ENCODE measurements at places on chromosomes 2 and 18. TPM values are rescaled to one million over a fixed set of nuclear protein-coding genes. Genes with fewer than 3 reads are reported as not detected.

DNA sequence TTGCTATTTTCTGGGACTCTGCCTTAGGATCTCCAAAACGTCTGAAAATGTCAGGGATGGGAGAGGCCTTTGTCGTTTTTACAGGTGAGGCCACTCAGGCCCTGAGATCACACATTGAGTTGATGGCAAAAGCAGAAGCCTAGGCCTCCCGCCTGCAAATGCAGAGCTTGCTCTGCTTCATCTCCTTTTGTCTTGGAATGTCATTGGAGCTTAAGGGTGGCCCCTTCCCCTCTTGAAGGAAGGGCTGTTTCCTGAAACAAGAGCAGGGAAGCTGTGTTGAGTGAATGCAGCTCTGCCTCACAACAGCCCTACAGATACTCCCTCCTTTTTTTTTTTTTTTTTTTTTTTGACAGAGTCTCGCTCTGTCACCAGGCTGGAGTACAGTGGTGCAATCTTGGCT, 123.5 kb downstream of the GLI2 start:
- DNase-seq: no peak

DNA sequence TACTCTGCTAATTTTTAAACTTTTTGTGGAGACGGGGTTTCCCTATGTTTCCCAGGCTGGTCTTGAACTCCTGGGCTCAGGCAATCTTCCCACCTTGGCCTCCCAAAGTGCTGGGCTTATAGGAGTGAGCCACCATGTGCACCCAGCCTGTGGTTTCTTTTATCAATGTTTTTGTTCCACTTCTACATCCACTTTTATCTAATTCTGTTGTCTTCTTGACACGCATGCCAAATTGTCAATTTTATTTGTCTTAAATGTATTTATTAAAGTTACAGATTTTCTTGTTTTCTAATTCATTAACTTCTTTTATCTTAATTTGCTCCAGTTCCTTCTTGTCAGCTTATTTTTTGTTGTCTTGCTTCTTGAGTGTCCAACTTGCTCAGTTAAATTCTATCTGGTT, 43.8 kb upstream of the ASPRV1 start:
- no peak for DNase-seq

DNA sequence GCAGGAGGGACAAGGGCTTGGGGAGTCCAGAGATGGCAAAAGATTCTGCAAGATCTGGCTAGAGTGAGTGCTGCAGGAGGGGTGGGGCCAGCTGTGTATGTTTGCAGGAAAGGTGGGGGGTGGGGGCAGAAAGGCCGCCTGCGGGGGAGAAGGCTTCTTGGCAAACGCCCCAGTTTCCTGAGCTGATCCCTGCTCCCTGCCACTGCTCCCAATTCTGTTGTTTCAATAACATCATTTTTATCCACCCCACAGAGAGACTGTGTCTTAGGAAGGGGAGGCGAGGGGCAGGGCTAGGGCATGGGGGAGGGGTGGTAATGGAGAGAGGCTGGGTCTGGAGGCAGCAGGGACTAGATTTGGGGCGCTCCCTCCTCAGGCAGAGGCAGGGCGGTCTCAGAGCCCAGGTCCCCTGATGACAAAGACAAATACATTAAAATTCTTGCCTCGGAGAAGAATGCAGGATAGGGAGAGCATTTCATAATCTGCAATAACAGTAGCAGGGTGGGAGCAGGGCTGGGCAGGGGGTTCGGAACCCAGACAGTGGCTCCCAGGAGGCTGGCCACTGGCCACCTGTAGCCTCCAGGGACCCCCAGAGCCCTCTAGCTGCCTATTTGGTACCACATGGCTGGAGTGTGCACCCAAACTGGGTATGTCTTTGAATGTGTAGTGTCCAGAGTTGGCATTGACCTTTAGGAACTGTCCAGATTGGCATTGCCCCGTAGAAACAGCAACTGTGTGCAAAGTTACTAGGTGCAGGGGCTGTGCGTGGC, 2.1 kb upstream of the WNT6 start:
- no peak for DNase-seq

DNA sequence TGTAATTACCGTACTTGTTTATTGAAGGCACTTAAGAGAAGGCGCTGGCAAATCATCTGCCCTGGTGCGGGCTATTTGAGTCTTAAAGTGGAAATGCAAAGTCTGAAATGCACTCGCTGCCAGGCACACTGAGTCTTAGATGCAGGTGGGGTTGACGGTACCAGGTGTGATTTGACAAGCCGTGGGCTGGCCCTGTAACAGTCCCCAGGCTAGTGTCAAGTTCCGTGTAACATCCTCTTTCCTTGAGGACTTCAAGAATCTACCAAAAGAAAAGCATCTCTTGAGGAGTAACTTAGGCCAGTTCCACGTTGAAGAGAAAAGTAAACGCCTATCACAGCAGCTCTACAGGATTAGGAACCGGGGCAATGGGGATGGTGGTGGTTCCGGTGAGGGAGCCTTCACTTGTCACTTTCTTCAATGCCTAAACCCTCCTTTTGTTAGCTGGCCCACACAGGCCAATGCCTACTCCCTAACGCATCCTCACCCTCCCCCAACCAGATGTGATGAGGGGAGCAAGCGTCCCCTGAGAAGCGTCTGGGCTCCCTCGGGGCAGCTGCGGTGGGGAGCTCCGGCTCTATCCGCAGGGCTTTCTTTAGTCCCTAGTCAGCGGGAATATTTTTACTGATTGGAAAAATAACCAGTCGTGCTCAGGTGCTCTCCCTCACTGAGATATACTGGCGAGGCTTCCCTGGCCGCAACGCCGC, 1.5 kb upstream of the UGP2 start:
- no peak for DNase-seq

- DNase-seq: peak; percentile 21
Observed at GRCh38 chr2:112829101-112829960, 7.2 kb downstream of the IL1B start.

DNA sequence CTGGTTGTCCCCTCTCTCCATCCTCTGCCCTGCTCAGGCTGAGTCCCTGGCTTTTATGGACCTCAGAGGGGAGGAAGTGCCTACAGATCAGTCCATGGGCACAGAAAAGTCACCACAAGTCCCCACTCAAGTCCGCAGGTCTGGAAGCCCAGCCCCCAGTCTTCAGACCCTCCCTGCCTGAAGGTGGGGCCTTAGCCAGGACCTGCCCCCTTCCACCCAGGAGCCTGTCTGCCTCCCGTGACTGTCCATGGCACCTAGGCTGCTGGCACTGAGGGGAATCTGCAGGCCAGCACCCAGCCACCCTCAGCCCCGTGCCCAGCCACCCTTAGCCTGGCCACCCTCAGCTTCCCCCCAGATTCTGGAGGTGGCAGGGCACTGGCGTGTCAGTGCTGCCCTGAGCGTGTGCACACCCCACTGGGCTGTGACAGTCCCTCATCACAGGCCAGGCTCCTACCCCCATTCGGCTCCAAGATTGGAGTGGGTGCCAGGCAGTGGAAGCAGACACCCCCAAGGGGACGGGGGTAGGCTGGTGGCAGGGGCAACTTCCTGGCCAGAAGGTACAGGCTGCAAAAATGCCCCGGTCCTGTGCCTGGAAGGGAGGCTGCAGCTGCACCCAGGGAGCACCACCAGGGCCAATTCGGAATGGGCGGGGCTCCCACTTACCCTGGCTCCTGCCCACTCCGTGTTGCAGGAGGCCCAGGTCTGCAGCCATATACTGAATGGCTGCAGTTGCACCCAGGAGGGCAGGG, 154.7 kb upstream of the RMP24 start:
- DNase-seq: no peak

DNA sequence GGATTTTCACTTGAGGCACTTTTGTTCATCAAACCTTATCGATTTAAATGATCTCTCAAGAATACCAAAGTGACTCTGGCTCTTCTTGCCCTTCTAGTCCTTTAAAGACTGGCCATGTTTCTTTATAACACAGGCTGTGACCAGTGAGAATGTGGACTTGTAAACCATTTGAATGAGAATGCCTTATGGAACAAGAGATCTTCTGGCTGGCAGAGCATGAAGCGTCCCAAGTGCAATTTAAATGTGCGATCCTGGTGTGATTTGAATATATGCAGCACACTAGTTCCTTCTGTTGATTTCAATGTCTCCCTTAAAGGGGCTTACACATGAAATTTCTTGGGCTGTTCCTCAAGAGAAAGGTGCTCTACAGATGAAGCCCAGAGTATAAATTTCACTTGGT, 262.4 kb upstream of the CCDC68 start:
- DNase-seq: no peak

DNA sequence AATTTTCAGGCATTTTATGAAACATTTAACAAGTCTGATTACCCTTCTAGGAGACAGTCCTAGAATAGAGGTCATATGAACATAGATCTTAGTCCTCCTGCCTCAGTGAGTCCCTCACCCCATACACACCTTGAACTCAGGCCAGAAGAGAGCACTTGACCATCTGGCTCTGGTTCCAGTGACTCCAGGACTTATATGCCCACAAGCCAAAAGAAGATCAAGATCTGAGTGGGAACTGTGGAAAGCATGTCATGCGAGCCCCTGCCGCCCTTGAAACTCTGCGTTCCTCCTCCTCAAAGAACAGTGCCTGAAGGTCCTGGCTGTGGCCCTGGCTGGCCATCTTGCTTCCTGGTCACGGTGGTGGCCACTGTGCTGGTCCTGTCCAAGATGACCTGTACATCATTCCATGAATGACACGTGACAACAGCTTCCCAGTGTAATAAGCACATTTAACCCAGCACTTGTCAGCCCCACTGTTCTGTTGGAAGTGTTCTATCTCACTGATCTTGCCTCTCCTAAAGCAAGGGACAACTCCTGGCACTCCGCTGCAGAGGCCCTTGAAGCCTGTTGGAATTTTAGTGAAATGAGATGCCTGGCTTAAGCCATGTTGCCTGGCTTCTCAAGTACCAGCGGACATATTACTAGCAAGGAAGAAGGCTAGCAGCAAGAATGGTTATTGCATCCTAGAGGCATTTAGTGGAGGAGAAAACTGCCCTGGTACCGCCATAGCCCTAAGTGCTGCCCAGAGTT, 17.6 kb downstream of the TTC32 start:
- DNase-seq: peak; percentile 72

DNA sequence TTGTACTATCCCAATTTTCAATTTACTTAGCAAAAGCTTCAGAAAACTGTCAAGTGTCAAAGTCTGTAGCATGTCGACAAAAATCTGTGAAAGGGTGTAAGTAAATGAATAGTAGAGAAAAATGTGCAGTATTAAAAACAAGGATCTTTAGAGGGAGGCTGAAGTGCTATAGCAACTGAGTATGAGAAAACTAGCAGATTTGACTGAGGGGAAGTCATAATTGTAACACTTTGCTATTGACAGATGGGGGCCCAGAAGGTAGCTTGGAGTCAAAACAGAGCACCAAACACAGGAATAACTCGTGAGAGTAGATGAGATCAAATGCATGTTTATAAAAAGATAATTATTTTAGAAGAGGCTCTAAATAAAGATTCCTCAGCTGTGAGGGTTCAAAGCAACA, 657.7 kb downstream of the TMEM182 start:
- no peak for DNase-seq

DNA sequence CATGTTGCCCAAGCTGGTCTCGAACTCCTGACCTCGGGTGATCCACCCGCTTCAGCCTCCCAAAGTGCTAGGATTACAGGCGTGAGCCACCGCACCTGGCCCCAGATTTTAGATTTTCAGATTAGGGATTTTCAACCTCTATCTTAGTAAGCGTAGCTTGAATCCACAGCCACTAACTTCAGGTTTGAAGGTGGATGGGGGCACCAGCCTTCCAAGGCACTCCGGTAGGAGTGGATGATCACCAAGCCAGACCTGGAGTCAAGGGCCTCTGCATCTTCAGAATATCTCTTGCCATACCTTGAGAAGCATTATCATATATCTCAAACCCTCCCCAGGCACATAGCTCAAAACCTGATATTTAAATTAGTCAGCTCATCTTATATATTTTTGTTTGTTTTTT, 17.9 kb downstream of the GALM start:
- DNase-seq: no peak

GRCh38 chr2:77228391-77228790, 293.8 kb downstream of the LRRTM4 start:
- DNase-seq: no peak

DNA sequence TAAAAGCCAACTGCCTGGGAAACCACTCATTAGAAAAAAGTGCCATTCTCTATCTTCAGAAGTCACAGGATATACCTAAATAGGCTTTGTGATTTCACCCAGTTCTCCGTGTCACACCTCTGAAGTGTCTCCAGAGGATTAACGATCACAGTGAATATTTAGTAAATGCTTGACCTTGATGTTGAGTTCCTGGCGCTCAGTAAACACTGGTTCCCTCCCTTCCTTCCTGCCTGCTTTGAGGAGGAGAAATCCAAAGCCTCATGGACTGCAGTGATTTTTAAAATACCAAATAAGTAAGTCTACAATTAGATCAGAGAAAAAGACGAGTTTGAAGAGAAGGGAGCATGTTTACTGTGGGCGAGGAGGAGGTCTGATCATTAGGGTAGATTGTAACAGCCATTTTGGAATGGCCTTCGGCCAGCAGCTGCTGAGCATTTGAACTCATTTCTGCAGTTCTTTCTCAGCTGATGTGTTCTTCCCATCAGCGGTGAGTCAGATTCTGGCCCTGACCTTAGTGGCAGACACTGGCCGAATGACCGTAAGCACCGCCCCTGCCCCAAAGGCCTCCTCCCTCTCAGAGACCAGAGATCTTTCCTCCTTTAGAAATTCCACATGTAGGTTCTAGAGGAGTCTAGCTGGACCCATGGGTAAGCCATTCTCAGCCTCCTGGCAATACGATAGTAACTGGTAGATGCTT, 62.1 kb upstream of the SLC16A14 start:
- peak; percentile 90 for DNase-seq

GRCh38 chr2:137802038-137802437, 162.2 kb upstream of the HNMT start:
- no peak for DNase-seq

- DNase-seq: no peak
Observed at GRCh38 chr2:28085201-28085600, 194.7 kb downstream of the BABAM2 start.

GRCh38 chr18:78731016-78731397, 248.6 kb upstream of the SALL3 start:
- DNase-seq: no peak

DNA sequence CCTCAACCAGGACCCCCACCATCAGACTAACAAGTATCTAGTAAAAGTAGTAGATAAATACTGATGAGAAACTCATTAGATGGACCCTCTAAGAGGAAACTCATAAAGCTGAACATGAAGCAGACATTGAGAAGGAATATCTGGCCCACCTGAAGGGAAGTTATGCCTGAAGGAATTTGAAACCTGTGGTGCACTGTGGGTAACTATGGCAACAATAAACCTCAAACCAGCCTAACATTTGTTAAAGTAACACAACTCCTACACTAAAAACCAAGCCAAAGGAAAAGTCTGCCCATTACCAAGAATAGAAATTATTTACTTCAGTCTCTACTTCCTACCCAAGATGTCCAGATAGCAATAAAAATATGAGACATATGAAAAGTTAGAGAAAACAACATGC, 43.4 kb downstream of the KIAA1328 start:
- DNase-seq: no peak

The GATA6 gene
- 6.7 TPM for total RNA-seq

The RAB3GAP1 gene
- total RNA-seq: 50.8 TPM

The PLGLB1 gene
- total RNA-seq: 0.75 TPM

The ZNF397 gene
- 19.4 TPM for total RNA-seq

The LGALSL gene
- 116 TPM for total RNA-seq

The SLC1A4 gene
- 25.9 TPM for total RNA-seq

The GAL3ST2 gene
- total RNA-seq: 0.34 TPM

The CFAP65 gene
- not detected for total RNA-seq

The PDE11A gene
- 0.17 TPM for total RNA-seq

The DSC3 gene
- 967 TPM for total RNA-seq

The PDE6D gene
- total RNA-seq: 13.0 TPM

The MAPK4 gene
- 0.46 TPM for total RNA-seq

The EVX2 gene
- not detected for total RNA-seq
